ENCODE measurements at places on chromosomes 5 and 9.

GRCh38 chr5:146081556-146081955 lies 23.8 kb downstream of the PLAC8L1 start:
- DNase-seq: no peak

DNA sequence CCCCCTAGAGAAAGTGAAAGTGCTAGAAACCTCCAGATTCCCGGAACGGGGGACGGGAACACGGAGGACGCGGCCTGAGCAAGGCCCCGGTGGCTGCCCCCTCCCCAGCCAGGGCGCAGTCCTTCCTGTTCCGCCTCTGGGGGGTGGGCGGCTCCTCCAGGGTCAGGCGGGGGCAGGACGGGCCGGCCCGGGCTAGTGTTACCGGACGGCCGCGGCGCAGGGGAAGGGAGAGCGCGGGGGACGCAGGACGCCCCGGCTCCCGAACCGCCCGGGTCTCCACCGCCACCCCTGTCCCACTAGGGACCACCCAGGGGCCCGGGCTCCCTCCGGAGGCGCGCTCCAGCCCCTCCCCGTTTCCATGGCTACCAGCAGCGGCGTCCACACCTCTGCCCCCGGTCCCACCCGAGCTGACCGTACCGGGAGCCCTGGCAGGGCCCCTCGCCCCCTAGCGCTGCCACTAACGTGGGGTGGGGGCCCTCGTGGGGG lies 579 bp downstream of the SLC12A7 start:
- DNase-seq: no peak

- no peak for DNase-seq
Measured at GRCh38 chr9:37340961-37341360, 81.5 kb upstream of the GRHPR start.

DNA sequence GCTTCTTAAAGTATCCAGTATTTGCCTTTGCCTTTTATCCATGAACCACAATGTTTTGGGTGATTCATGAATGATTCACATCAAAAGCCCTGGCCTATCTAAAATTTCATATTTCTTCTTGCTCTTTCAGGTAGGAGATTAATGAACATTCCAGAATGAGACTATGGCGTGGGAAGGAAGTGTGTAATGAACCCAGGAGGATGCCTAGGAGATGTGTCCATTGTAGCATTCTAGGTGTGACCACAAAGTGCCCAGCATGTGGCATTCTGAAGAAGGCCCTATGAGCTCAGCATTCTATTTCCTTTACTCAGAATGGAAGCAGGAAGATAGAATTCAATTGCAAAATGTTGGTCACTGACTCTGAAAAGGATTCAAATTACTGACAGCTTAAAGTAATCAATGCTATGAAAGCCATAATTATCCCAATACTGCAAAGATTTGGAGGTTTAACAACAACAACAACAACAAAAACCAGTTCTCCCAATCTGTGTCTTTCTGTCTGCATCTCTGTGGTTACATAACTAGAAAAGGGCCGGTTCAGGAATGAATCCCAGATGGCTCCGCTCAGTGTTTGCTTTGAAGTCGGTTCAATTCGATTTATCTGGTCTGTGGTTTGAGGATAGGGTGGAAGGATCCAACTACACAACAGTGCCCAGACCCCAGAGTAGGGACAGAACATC lies 126.7 kb downstream of the FOXD1 start:
- no peak for DNase-seq

DNA sequence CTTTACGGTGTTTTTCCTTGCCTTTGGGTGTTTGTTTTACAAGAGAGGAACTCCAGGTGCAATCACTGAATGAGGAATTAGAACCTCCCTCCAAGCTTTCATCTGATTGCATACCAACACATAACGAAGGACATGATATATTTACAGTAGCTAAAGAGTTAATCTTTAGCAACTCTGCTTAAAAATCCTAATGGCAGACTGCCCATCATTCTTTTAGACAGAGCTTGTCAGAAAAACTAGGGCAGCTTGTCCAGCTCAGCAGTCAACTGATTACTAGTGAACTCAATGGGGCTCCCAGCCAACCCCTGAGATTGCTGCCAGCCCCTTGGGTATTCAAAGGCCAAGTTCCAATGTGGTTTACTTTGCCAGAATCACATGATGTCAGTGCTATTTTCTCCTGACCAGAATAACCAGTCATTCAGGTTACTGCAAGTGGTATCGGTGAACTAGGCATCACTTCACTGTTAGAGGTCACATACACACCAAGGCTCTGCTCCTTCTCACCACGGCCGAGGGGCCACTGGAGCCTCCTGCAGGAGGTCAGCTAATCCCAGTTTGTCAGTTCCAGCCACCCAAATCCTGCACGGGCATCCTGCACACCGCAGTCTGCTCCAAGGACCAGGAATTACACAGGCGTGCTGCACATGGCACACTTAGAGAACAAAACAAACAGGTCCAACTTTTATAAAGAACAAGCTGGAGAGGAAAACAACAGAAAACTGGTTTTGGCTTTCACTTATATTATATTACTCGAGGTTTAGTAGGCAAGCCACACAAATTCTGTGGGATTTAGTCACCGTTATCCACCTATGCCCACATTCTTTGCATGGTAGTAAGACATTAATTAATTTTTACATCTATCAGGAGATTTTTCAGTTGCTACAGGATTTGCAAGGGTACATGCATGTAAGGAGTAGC lies 62.5 kb downstream of the NFIB start:
- peak; percentile 37 for DNase-seq

Measured in BE2C (cell line).